ENCODE measurements at places on chromosomes 16 and 17.
A peak's percentile ranks its signal among the peaks of the same experiment; 100 is the strongest.

DNA sequence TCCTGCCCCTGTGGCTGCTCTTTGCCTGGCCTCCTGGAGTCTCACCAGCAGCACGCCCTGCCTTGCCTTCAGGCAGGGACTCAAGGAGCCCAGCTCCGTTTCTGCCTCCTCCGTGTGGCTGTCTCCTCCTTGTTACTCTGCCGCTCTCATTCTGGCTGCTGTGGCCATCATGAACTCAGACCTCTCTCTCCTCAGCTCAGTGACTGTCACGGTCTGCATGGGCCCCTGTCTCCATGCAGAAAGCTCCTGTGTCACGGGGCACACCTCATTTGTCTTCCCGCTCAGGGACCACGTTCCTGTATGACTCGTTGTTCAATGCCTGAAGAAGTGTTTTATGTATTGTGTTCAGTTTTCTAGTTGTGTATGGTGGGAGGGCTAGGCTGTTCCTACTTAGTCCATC lies 25.3 kb downstream of the RPTOR start:
- no peak for DNase-seq

- no peak for DNase-seq
These were observed 42.4 kb upstream of the MYOCD start for GRCh38 chr17:12623220-12623848.

DNA sequence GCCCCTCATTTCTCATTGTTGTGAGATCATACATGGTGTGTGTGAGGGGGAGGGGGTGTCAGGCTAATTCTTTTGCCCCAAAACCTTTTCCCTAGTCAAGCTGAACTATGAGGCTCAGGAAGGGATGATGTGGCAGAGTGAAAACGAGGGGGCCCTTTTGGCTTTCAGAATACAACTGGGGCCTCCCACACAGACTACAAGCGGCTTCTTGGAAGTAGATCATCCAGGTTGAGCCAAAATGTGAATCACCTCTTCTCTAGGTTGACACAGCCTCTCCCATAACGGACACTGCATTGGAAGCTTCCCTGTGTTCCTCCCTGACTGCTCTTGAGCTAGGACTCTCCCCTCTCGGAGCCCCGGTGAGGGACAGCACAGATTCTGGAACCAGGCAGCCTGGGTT lies 2.3 kb upstream of the ALKBH5 start:
- no peak for DNase-seq

DNA sequence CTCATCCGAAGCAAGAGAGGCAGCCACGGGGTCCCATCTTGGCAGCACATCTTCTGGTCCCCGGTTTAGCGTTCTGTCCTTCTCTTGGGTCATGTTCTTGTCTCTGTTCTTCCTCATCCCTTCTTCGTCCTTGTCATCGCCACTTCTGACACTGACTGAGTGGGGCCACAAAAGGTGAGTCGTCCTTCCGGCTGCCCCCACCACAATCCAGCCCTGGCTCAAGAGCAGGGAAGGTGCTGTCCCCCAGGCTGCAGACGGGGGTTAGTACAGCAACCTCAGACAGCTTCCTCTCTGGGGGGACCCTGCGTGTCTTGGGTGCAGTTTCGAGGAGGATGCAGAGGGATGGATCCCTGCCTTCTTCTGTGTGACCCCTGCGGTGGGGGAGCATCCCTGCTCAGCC lies 21.8 kb downstream of the NAA60 start:
- DNase-seq = no peak

- no peak for DNase-seq
These were observed 115.4 kb upstream of the CACNG3 start for GRCh38 chr16:24140730-24141129.

DNA sequence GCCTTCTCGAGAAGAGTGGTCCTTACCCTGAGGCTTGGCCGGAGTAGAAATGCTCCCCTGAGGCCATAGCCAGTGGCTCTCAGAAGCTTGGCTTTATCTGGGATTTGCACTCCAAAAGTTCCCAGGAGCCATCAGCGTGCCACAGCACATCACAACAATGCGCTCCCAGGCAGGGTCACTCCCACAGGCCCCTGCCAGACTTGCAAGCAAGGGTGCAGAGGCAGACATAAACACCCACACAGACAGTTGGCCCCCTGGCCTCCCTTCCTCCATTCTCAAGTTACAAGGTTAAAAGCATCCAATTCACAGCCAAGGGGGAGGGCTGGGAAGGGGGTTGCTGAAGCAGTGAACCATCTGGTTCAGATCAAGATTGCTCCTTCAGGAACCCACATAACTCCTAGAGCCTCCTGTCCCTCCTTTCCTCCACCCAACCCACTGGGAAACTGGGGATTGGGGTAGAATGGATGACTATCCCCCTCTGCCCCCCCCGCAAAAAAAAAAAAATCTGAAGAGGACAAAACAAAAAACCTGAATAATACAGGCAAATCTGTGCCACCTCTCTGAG lies 1.8 kb downstream of the ST3GAL2 start:
- DNase-seq = peak; percentile 38

All from DND-41 (cell line).